RPMI7951 (cell line): ENCODE measurements at places on chromosomes 3 and 15. TPM values are rescaled to one million over a fixed set of nuclear protein-coding genes. Genes with fewer than 3 reads are reported as not detected.

The THPO gene
- total RNA-seq: not detected in 2 replicates

- no peak for DNase-seq
Observed at GRCh38 chr15:73751899-73752805, 999 bp downstream of the INSYN1 start.

GRCh38 chr15:41603941-41604911, 45.2 kb downstream of the TYRO3 start:
- DNase-seq: peak; percentile 75

DNA sequence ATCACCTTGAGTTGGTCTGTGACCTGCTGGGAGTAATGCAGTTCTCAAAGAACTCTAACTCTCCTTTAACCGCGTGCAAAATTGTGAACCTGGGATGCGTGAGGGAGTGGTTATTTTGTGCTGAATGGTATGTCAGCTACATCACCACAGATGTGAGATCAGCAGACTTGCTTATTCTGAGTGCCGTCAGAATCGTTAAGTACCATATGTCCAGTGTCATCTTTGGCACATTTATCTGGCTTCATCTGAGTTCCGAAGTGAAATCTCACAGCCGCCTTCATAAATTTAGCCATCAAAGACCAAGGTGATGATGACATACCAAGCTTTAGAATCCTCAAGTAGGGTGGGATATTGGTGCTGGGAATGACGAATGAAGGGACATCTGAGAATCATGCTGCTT, 347.2 kb upstream of the TPRG1 start:
- DNase-seq: no peak
